NT2/D1 (cell line): ENCODE measurements at places on chromosomes 11 and 22.

DNA sequence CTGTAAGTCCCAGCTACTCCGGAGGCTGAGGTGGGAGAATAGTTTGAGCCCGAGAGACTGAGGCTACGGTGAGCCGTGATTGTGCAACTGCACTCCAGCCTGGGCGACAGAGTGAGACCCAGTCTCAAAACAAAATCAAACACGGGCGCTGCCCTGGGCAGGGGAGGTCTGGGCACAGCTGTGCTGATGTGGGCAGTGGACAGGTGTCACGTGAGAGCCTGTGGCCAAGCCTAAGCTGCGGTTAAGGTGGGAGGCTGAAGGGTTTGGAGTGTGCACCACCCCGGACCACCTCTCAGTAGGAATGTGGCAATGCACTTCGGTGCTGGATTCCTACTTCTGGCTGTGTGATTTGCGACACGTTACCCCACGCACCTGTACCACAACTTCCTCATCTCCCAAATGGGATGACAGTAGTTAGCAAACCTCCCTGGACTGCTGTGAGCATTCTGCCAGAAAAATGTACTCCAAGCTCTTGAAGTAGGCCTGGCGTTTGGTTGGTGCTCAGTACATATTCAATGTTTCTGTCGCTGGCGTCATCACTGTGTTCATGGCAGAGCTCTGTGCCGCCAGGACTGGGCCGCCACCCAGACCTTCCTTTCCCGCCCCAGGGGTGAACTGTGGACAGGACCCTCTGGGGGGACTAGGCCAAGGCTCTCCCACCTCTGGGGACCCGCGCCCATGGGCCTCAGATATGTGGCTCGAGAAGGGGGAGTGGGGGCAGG is 807 bp upstream of the ZNF74 start:
- no peak for DNase-seq

GRCh38 chr11:119476666-119477331 is 53.8 kb upstream of the THY1 start:
- no peak for DNase-seq

DNA sequence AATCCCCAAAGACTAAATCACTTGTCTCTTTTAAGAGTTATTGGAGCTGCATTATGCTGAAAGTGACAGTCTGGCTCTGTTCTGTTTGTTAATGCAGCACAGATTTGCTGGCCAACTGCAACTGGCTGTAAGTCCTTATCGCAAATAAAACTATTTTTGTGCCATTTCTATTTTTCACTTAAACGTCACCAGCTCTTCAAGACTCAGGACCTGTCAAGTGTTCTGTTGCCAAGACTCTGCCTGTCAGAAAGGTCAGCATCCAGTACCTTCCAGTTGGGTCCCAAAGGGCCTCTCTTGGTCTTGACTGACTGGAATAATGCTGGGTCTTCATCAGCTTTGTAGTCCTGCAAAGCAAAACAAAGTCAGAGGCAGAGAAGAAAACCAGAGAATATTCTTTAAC is 45.6 kb downstream of the PITPNB start:
- no peak for DNase-seq

GRCh38 chr22:36107436-36107835 is 53.1 kb downstream of the APOL3 start:
- DNase-seq: no peak

DNA sequence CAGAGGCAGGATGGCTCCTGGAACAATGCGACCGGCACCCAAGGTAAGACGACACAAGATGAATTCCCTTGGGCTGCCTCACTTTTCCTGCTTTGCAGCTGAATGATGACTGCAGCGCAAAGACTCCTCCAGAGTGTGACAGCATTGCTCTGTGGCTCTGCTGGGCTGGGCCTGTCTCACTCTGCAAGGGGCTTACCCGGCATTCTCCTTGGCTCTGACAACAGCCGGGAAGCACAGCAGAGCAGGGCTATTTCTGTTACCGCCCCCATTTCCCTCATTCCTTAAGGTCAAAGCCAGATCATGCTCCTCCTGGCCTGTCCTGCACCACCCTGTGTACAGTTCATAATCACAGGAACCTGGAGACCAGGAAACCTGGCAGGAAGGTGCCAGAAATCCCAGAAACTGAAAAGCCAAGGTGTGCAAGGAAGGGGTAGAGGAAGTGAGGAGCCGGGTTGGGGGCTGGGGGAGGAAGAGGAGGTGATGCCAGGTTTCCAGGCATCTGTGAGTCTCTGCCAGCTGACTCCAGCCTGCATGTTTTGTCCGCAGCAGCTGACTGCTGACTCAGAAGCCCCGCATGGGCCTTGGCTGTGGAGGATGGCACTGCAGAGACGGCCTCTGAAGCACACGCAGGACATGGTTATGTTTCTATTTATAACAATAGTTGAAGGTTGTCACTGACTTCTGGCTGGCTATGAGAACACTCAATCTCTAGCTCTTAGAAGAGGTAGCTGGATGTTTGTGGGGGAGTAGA is 113.6 kb downstream of the MICAL3 start:
- peak; percentile 49 for DNase-seq

- no peak for DNase-seq
Observed at GRCh38 chr11:107682171-107682570, 29.7 kb downstream of the SLN start.

- no peak for DNase-seq
Observed at GRCh38 chr11:106962995-106963394, 55.3 kb downstream of the GUCY1A2 start.

DNA sequence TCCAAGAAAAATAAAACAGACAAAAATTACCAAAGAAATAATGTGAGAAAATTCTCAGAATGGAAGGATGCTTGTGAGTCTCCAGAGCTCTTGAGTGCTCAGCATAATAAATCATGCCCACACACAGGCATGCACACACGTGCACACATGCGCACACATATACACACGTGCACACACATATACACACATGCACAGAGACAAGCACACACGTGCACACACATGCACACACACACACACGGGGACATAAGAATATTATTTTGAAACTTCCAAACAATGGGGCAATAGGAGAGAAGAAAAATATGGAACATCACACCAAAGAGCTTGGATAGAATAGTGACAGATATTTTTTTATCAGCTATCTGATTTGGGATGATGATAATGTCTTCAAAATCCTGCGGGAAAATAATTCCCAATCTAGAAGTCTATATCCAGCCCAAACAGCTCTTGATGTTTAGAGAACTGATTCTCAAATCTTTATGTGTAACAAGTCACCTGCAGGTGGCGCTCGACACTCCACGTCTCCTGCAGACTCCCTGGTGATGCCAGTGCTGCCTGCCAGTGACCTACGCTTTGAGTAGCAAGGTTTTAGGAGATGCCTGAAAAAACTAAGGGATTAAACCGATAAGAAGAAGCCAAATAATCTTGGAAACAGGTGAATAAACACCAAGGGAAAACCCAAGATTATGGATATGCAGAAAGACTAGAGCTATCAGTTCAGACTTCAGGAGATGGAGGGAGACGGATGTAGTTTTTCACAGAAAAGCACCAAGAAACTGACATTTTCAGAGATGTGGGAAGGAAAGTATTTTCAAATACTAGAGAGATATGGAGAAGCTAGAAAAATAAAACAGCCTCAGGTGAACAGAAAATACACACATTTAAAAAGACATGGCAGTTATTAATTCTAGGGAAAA is 743.6 kb downstream of the ETS1 start:
- peak; percentile 66 for DNase-seq

- no peak for DNase-seq
Observed at GRCh38 chr11:14537134-14537599, 17.0 kb upstream of the PSMA1 start.
